ENCODE measurements at places on chromosomes 1 and 21. TPM values are rescaled to one million over a fixed set of nuclear protein-coding genes. Genes with fewer than 3 reads are reported as not detected.
A peak's percentile ranks its signal among the peaks of the same experiment; 100 is the strongest.

DNA sequence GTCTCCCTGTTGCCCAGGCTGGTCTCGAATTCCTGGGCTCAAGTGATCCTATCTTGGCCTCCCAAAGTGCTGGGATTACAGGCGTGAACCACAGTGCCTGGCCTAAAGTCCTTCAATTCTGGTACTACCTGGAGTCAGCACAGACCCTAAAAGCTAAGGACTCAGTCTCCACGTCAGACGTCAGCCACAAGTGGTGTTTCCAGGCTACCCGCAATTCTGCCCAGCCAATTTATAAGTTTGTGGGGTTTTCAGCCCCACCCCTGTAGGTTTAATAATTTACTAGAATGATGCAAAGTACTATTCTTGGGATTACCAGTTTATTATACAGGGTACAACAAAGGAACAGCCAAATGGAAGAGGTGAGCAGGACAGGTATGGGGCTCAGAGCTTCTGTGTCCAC is 10.6 kb upstream of the DIP2A start:
- H3K36me3 ChIP-seq, result no peaks in the 10 kb centered on the region
- H3K4me1 ChIP-seq, result no peaks in the 10 kb centered on the region
- H3K27ac ChIP-seq, result no peak overlapping the region
- no peaks in the 10 kb centered on the region for H3K27me3 ChIP-seq
- no peak for DNase-seq

The FAM229A gene
- 7.7 TPM for total RNA-seq

GRCh38 chr21:42983103-42983502 is 8.7 kb downstream of the PKNOX1 start:
- H3K27me3 ChIP-seq, result no peaks in the 10 kb centered on the region
- H3K27ac ChIP-seq, result no peak overlapping the region
- H3K36me3 ChIP-seq, result peaks cover 5% of the 10 kb centered on the region
- peaks cover 9% of the 10 kb centered on the region for H3K4me1 ChIP-seq

The HSPB7 gene
- 2.4 TPM for total RNA-seq

The ERICH3 gene
- total RNA-seq, result 0.23 TPM

DNA sequence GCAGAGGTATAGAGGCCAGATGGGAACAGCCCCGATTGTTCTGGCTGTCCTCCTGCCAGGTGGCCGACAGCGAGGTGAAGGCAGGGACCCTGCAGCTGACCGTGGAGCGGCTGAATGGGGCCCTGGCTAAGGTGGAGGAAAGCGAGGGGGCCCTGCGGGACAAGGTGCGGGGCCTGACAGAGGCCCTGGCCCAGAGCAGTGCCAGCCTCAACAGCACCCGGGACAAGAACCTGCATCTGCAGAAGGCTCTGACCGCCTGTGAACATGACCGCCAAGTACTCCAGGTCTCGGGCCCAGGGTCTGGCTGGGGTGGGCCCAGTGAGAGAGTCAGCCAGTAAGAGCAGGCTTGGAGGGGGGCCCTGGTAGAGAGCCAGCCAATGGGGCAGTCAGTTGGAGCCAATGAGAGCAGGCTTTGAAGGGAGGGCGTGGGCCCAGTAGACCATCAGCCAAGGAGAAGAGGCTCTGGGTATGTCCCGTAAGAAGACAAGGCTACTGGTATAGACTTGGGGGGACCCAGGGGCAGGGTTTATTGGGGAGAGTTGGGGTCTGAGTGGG is 11.3 kb downstream of the MFAP2 start:
- no peak overlapping the region for H3K27ac ChIP-seq
- no peaks in the 10 kb centered on the region for H3K27me3 ChIP-seq
- no peaks in the 10 kb centered on the region for H3K36me3 ChIP-seq
- no peak overlapping the region for H3K4me3 ChIP-seq

The GJA8 gene
- total RNA-seq, result not detected

- no peaks in the 10 kb centered on the region for H3K36me3 ChIP-seq
- H3K27me3 ChIP-seq, result peaks cover 22% of the 10 kb centered on the region
- peaks cover 36% of the 10 kb centered on the region for H3K4me1 ChIP-seq
- peak; percentile 90 for DNase-seq
- peak within 1 kb of the TSS; percentile 71 for H3K4me3 ChIP-seq
- peak within 1 kb of the TSS; percentile 67 for H3K27ac ChIP-seq
Observed at GRCh38 chr1:6205849-6206519, at the start of gene RNF207. Gene RNF207, plus strand, starts transcription at chr1:6206119. Its CDS starts 417 bp downstream, at chr1:6206536.

DNA sequence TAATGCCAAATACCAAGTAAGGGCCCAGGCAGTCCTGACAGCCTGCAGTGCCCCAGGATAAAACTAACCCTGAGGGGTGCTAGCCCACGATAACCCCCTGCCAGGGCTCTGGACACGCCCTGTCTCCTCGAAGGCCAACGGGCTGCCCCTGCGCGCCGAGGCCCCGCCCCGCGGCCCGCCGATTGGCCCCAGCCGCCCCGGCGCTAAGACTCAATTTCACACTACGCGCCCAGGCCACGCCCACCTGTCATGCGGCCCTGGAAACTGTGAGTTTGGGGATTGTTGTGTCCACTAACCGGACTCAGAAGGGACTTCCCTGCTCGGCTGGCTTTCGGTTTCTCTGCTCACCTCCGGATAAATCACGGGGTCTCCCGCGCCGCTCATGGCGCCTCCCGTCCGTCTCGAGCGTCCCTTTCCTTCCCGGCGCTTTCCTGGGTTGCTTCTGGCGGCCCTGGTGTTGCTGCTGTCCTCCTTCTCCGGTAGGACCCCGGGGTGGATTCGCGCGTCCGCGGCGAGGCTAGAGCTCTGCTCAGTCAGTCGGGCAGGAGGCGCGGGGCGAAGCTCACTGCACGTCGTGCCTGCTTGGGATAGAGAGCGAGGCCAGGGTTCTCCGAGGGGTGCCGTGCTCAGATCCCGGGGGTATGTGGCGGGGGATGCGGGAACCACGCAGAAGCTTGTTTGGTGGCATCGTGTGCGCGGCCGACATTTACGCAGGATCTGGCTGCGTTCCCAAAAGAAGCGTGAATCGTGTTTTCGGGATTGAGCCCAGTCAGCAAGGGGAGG is at the start of gene CR1L:
TSS of gene CR1L (plus strand) at position 282 of the 783 bp plus-strand sequence. CDS start at position 383, 101 bp downstream.
- peak within 1 kb of the TSS; percentile 44 for H3K4me3 ChIP-seq
- peak; percentile 96 for DNase-seq

The KRTAP19-5 gene
- not detected for total RNA-seq

GRCh38 chr1:232793944-232794343 is 11.3 kb upstream of the MAP10 start:
- H3K4me3 ChIP-seq, result no peak overlapping the region
- peaks cover 4% of the 10 kb centered on the region for H3K4me1 ChIP-seq
- H3K36me3 ChIP-seq, result no peaks in the 10 kb centered on the region
- no peaks in the 10 kb centered on the region for H3K27me3 ChIP-seq

- H3K36me3 ChIP-seq, result no peaks in the 10 kb centered on the region
- H3K4me3 ChIP-seq, result no peak overlapping the region
- no peaks in the 10 kb centered on the region for H3K27me3 ChIP-seq
- DNase-seq, result no peak
- H3K27ac ChIP-seq, result no peak overlapping the region
- no peaks in the 10 kb centered on the region for H3K4me1 ChIP-seq
Observed at GRCh38 chr1:222224156-222224555, 323.7 kb downstream of the HHIPL2 start.

All from upper lobe of left lung (tissue), 6 donors.